GM03348 (cell line): ENCODE measurements at places on chromosomes 11 and 22.

GRCh38 chr22:44309137-44309536 lies 3.6 kb downstream of the SHISAL1 start:
- DNase-seq: peak; percentile 96

DNA sequence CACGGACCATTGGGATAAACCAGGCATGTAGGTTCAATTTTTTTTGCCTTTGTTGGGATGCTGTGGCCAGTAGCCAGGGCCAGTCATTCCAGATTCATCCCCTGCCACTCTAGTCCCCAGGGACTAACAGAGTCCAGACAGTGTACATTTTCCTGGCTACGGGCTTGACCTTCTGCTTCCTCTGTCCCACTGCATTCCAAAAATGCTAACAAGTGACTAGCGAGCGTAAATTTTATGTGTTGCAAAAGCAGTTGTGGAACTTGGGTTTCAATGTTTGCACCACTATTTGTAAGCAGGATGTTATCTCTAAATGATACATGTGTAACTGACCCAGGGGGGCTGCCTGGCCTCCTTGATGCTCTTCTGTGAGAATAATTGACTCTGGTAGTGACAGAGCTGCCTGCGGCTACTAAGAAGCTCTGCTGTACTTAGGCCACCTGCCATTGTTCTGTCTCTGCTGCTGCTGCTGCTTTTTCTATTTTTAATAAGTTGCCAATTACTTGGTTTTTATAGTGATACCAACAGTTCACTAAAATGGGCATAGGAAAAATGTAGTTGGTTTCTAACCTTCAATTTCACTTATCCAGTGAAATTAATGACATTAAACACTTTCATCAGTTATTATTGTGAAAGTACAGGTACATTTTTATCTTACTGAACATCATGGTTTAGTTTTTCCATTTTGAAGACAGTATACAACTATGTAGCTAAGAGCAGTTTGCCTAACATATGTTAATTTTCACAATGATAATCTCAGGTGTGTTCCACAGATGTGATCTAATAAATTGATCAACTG lies 26.8 kb downstream of the TNRC6B start:
- DNase-seq: peak; percentile 82

DNA sequence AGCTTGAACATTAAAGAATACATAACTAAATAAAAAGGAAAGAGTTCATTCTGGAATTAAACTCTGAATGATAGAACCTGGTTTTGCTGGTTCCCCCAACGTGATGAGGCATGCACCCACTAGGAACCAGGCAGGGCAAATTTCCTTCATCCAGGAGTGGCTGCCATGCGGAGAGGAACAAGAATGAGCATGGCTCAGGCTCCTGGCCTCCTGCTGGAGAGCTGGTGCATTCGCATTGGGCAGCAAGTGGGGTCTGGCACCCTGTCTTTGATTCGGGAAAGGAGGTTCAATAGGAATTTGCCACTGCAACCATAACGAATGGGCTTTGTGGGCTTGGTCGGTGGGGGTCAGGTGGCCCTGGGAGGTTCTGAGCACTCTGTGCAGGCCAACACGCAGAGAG lies 169.8 kb upstream of the TENM4 start:
- DNase-seq: no peak

- no peak for DNase-seq
Measured at GRCh38 chr22:32829451-32829851, 27.9 kb downstream of the TIMP3 start.

GRCh38 chr11:27040302-27041115 lies at the start of gene BBOX1:
TSS of gene BBOX1 (plus strand) at chr11:27040815. CDS start at chr11:27055431, 14,616 bp downstream.
- DNase-seq: no peak

GRCh38 chr11:46114378-46114777 lies 6.9 kb downstream of the PHF21A start:
- no peak for DNase-seq

DNA sequence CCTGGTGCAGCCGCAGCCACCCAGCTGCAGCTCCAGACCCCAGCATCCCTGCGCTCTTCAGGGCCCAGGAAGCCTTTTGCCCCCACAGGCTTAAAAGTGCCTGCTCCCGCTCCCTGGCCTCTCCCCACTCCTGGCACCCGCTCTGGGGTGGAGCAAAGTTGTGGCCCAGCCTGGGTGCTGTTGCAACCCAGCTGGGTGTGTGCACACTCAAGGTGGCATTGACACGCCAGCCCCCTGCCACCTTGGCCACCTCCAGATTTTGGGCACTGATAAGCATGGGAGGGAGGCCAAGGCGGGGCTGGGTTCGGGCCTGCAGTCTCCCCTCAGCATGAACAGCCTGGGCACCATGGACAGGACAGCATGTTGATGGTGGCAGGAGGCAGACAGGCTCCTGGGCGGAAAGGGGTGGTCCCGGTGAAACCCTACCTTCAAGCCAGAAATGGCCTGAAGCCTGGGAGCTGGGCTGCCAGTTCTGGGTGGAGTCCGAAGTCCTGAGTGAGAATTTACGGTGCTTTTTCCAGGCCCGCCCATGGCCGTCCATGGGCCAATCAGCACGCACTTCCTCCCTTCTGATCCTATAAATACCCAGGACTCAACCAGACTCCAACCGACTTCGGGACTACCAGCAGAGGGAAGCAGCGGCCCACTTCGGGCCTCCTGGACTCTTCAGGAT lies 23.6 kb upstream of the RNASEH2C start:
- peak; percentile 57 for DNase-seq

- DNase-seq: peak; percentile 53
Measured at GRCh38 chr11:43504316-43504950, 145.7 kb downstream of the TTC17 start.

DNA sequence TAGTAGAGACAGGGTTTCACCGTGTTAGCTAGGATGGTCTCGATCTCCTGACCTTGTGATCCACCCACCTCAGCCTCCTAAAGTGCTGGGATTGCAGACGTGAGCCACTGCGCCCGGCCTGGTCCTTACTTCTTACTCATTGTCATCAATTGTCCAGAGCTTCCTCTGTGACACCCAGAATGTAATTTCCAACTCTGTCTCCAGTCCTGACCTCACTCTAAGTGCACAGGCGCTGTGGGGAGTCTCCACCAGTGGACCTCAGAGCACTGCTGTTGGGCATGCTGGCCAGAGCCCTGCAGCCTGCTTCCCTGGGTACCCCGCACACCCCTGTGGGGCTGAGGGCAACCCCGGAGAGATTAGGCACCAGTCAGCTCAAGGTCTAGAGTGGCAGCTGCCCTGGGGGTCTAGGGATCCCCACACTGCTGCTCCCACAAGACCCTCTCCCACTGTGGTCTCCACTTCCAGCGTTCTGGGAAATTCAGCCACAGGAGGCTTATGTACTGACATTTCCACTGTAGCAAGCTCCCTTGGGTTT lies 1140.3 kb downstream of the TBC1D22A start:
- no peak for DNase-seq

DNA sequence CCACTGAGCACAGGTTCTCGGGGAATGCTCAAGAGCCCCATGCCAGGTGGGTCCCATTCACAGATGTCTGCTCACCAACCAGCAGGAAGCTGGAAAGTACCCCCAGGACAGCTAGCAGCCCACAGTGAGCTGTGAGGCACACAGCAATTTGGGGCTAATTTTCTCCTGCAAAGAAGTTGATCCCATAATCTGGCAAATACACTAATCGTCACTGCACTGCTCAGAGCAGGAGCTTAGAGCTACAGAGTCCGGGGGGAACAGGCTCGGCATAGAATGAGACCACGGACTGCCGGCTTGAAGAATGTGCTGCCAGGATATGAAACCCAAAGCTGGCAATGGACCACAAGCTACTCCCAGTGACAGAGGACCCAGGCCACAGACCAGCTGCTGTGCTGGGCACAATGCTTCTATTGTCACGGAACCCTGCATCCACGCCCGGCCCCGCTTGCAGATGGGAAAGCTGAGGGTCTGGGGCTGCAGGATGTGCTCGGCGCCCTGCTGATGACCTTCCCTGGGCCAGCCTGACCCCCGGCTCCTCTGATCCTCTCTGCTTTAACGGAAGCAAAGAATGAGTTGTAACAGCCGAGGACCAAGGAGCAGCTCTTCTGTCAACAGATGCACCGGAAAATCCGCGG lies 239.7 kb downstream of the CTTN start:
- DNase-seq: no peak

- DNase-seq: no peak
Measured at GRCh38 chr11:122681070-122681469, 25.5 kb downstream of the UBASH3B start.

DNA sequence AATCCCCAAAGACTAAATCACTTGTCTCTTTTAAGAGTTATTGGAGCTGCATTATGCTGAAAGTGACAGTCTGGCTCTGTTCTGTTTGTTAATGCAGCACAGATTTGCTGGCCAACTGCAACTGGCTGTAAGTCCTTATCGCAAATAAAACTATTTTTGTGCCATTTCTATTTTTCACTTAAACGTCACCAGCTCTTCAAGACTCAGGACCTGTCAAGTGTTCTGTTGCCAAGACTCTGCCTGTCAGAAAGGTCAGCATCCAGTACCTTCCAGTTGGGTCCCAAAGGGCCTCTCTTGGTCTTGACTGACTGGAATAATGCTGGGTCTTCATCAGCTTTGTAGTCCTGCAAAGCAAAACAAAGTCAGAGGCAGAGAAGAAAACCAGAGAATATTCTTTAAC lies 45.6 kb downstream of the PITPNB start:
- no peak for DNase-seq

- no peak for DNase-seq
Measured at GRCh38 chr11:83047515-83048225, 24.0 kb downstream of the RAB30 start.

DNA sequence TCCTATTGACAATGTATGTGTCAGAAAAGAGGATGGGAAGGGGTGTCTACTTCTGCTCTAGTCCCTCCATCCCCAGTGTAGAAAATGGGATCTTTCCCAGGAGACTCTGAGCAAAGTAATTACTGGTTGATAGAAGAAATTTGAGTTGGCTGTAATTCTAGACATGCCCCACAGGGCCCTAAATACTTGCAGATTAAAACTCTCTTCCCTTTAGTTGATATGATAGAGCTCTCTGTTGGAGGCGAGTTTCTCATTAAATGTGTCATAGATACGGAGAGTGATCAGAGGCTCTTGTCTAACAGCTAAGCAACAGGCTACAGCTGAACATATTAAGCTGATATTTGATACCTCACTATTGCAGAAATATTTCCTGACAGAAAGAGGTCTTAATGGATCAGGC lies 32.9 kb downstream of the OR52E1 start:
- no peak for DNase-seq
